ENCODE measurements at places on chromosomes 1 and 21. TPM values are rescaled to one million over a fixed set of nuclear protein-coding genes. Genes with fewer than 3 reads are reported as not detected.

Gene DCAF6
- 67.8 TPM for total RNA-seq

Gene NBPF8
- 16.9 TPM for total RNA-seq

Gene CHIT1
- total RNA-seq: under 0.01 TPM

Gene SLC2A5
- 0.50 TPM for total RNA-seq

Data from nasal cavity respiratory epithelium epithelial cell of viscerocranial mucosa (primary cell).